ENCODE measurements at places on chromosomes 11 and 22. TPM values are rescaled to one million over a fixed set of nuclear protein-coding genes. Genes with fewer than 3 reads are reported as not detected.

SAA1 gene
- 6.5 TPM for total RNA-seq

C11orf16 gene
- total RNA-seq, result not detected

DEUP1 gene
- not detected for total RNA-seq

GRCh38 chr11:34625576-34625975, 4.7 kb downstream of the EHF start:
- H3K27ac ChIP-seq, result no peak overlapping the region
- H3K4me3 ChIP-seq, result no peak overlapping the region
- no peak for DNase-seq
- H3K36me3 ChIP-seq, result no peaks in the 10 kb centered on the region
- no peaks in the 10 kb centered on the region for H3K27me3 ChIP-seq
- no peaks in the 10 kb centered on the region for H3K4me1 ChIP-seq

DNA sequence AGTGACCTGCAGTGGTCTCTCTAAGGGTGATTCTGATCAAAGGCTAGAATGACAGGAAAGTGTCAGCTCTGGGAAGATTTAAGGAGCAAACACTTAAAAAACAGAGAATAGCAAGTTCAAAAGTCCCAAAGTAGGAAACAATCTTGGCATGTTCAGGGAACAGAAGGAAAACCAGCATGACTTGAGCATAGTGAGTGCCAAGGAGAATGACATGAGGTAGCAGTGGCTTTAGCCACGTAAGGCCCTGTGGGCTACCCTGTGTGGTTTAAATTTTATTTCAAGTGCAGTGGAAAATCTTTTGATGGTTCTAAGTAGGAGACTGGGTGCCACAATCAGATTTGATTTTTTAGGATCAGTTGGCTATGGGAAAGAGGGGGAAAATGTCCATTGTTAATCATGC, 149.4 kb downstream of the WNT11 start:
- DNase-seq, result no peak
- no peaks in the 10 kb centered on the region for H3K4me1 ChIP-seq
- no peak overlapping the region for H3K4me3 ChIP-seq
- no peaks in the 10 kb centered on the region for H3K36me3 ChIP-seq
- no peak overlapping the region for H3K27ac ChIP-seq
- no peaks in the 10 kb centered on the region for H3K27me3 ChIP-seq

GRCh38 chr11:122743949-122744348, 88.4 kb downstream of the UBASH3B start:
- no peaks in the 10 kb centered on the region for H3K36me3 ChIP-seq
- H3K27me3 ChIP-seq, result no peaks in the 10 kb centered on the region
- H3K4me1 ChIP-seq, result no peaks in the 10 kb centered on the region
- no peak for DNase-seq
- H3K27ac ChIP-seq, result no peak overlapping the region
- no peak overlapping the region for H3K4me3 ChIP-seq

DNA sequence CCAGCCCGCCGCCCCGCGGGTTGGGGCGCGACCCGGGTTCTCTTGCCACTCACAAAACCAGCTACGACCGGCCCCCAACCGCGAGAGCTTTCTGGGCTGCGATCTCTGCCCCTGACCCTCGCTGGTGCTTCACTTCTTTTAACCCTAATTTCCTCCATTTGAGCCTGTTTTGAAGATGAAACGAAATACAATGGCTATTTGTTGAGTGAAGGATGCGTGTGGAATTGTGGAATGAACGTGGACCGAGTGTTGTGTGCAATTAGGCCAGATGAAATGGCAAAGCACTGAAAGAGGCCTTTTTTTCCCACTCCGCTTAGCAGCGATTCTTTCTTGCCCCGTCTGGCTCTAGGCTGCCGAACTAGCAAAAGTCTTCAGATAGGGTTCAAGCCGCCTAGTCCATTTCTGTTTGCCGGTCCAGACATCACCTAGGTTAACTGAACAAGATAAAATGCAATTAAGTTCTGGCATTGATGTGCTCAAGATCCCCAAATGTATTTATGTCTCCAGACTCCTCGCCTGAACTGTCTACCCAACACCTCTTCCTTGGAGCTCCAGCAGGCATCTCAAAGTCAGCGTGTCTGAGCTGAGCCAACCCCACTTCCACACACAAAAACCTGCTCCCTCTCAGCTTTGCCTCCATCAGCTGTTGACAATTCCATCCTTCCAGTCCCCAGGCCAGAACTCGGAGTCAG, 471 bp upstream of the TMEM184B start:
- H3K4me3 ChIP-seq, result peak overlapping the region; percentile 88
- DNase-seq, result no peak
- no peaks in the 10 kb centered on the region for H3K27me3 ChIP-seq
- peaks cover 29% of the 10 kb centered on the region for H3K4me1 ChIP-seq

GRCh38 chr11:113540416-113541330, 65.5 kb upstream of the DRD2 start:
- no peak overlapping the region for H3K4me3 ChIP-seq
- no peaks in the 10 kb centered on the region for H3K36me3 ChIP-seq
- DNase-seq, result no peak
- no peaks in the 10 kb centered on the region for H3K27me3 ChIP-seq
- no peaks in the 10 kb centered on the region for H3K4me1 ChIP-seq

DNA sequence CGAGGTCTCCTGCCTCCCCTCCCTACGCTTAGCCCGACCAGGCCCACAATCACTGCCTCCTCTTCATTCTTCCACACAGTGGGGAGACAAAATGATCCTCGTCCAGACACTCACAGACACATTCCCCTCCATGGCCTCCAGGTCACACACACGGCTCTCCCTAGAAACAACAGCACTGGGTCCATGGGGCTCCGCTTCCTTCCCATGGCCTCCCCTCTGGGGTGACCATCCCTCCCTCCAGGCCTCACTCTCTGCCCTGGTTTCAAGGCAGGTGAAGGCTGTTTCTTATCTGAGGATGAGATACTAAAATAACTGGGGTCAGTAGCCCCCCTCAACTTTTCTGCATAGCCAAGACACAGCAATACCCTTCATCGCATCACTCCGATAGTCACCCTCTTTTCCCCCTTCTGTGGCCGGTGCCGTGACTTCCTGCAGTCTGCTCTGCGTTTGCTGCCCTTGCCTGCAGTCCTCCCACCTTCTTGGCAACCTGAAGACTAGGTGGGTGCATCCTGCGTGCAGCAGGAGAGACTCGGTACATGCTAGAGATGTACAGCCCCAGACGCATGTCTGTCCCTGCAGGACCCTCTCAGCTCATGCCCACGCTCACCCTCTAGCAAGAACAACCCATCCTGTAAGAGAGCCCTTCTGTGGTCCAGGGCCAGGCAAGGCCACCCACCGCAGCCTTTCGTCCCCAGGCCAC, 55.8 kb downstream of the CD6 start:
- no peaks in the 10 kb centered on the region for H3K36me3 ChIP-seq
- H3K27me3 ChIP-seq, result no peaks in the 10 kb centered on the region
- H3K27ac ChIP-seq, result no peak overlapping the region
- no peaks in the 10 kb centered on the region for H3K4me1 ChIP-seq
- H3K4me3 ChIP-seq, result no peak overlapping the region

DNA sequence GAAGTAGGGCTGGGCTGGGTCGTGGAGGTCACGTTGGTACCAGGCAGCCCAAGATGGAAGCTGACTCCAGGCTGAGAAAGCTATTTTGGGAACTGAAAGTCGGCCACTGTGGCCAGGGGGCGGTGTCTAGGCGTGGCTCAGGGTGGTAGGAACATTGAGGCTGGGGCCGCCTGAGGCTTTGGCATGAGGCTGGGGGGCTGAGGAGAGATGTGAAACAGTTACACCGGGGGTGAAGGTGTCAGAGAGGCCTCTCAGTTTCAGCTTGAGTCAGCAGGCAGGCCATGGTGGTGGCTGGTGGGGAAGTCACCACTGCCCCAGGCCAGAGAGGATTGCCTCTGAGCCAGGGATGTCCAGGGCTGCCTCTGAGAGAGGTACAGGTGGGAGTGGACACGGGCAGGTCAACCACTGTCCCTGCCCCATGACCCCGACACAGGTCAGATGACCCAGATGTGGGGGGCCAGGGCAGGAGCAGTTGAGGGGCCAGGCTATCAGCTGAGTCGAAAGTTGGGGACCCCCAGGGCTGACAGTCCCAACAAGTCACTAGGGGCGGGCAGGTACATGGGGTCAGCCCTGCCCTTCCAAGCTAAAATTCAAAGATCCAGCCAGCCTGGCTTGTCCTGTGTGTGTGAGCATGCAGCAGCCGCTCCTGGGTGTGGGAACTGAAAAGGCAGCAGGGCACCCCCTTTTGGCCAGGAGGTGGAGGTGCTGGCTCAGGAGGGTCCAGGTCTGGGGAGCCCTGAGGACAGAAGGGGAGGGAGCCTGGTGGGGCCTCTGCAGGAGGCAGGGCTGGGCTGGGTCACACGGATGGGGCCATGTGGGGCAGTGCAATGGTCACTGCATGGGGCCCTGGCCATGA, 7.2 kb downstream of the KCNK7 start:
- DNase-seq, result no peak
- H3K27ac ChIP-seq, result peak overlapping the region; percentile 75
- H3K4me1 ChIP-seq, result peaks cover 24% of the 10 kb centered on the region
- peaks cover 44% of the 10 kb centered on the region for H3K36me3 ChIP-seq

GRCh38 chr11:116791002-116791812, 472 bp downstream of the APOA5 start:
- H3K27me3 ChIP-seq, result no peaks in the 10 kb centered on the region
- peak overlapping the region; percentile 53 for H3K4me3 ChIP-seq
- H3K4me1 ChIP-seq, result peaks cover 12% of the 10 kb centered on the region
- H3K27ac ChIP-seq, result no peak overlapping the region

DNA sequence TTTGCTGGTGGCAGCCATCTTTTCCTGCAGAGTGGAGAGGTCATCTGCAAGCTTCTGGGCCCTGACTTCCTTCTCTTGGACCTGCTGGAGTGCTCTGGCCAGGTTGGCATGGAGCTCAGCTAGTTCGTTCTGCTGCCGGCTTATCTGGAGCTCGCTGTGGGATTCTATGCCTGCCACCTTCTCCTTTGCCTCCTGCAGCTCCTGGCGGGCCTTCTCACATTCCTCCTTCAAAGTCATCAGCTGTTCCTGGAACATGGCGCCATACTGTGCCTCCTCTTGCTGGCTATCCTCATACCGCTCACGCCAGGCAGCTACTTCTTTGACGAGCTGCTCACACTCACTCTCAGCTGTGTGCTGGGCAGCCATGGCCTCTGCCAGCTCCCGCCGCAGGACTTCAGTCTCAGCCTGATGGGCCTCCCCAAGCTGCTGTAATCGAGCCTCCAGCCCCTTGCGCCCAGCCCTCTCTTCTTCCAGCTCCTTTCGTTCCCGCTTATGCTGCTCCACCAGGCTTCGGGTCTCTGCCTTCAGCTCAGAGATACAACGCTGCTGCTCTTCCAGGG, 16.1 kb downstream of the IL18BP start:
- H3K27me3 ChIP-seq, result no peaks in the 10 kb centered on the region
- no peak overlapping the region for H3K4me3 ChIP-seq
- H3K27ac ChIP-seq, result peak overlapping the region; percentile 49
- peaks cover 95% of the 10 kb centered on the region for H3K36me3 ChIP-seq
- H3K4me1 ChIP-seq, result peaks cover 49% of the 10 kb centered on the region
- DNase-seq, result no peak

DNA sequence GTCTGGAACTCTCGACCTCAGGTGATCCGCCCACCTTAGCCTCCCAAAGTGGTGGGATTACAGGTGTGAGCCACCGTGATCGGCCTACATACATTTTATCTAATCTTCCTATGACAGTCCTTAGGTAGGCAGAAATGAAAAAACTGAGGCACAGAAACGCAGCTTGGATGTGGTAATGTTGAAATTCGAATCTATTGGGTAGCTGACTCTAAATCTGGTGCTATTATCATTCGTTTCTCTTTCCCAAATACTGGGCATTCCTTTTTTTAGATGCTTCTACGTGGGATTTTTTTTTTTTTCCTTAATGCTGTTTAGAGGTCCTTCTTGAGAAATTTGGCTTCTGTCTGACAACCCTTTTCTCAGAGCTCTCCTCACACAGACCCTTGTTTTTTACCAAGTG, 41.5 kb downstream of the FCHSD2 start:
- no peaks in the 10 kb centered on the region for H3K36me3 ChIP-seq
- no peak overlapping the region for H3K4me3 ChIP-seq
- H3K27me3 ChIP-seq, result no peaks in the 10 kb centered on the region
- no peak overlapping the region for H3K27ac ChIP-seq
- peaks cover 19% of the 10 kb centered on the region for H3K4me1 ChIP-seq

DNA sequence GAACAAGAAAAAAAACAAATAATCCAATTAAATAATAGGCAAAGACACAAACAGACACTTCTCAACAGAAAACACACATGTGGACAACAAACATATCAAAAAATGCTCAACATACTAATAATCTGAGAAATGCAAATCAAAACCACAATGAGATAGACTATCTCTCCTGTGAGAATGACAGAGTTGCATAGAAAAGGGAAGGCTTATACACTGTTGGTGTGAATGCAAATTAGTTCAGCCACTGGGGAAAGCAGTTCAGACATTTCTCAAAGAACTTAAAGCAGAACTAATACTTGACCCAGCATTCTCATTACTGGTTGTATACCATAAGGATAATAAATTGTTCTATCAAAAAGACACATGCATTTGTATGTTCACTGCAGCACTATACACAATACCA, 637.8 kb upstream of the LUZP2 start:
- no peaks in the 10 kb centered on the region for H3K27me3 ChIP-seq
- H3K4me1 ChIP-seq, result no peaks in the 10 kb centered on the region
- no peaks in the 10 kb centered on the region for H3K36me3 ChIP-seq
- DNase-seq, result no peak

GRCh38 chr22:39414886-39415285, 15.3 kb downstream of the TAB1 start:
- H3K4me1 ChIP-seq, result no peaks in the 10 kb centered on the region
- H3K27ac ChIP-seq, result no peak overlapping the region
- H3K4me3 ChIP-seq, result no peak overlapping the region
- DNase-seq, result no peak
- no peaks in the 10 kb centered on the region for H3K27me3 ChIP-seq

- no peak overlapping the region for H3K4me3 ChIP-seq
- H3K36me3 ChIP-seq, result no peaks in the 10 kb centered on the region
- no peak for DNase-seq
- H3K27ac ChIP-seq, result no peak overlapping the region
- no peaks in the 10 kb centered on the region for H3K4me1 ChIP-seq
- H3K27me3 ChIP-seq, result no peaks in the 10 kb centered on the region
Observed at GRCh38 chr11:120032766-120033390, 105.0 kb downstream of the TRIM29 start.

- H3K36me3 ChIP-seq, result peaks cover 27% of the 10 kb centered on the region
- no peak overlapping the region for H3K4me3 ChIP-seq
- H3K27me3 ChIP-seq, result no peaks in the 10 kb centered on the region
- H3K27ac ChIP-seq, result no peak overlapping the region
- H3K4me1 ChIP-seq, result peaks cover 3% of the 10 kb centered on the region
Observed at GRCh38 chr11:9739123-9739900, 75.4 kb downstream of the SWAP70 start.

GRCh38 chr22:41481131-41481830, 12.4 kb downstream of the ACO2 start:
- peaks cover 58% of the 10 kb centered on the region for H3K4me1 ChIP-seq
- H3K36me3 ChIP-seq, result no peaks in the 10 kb centered on the region
- no peaks in the 10 kb centered on the region for H3K27me3 ChIP-seq
